ENCODE measurements at places on chromosomes 4 and X.
A peak's percentile ranks its signal among the peaks of the same experiment; 100 is the strongest.

GRCh38 chrX:1883772-1884171 is 268.9 kb downstream of the ASMT start:
- peak; percentile 44 for DNase-seq

GRCh38 chr4:37528166-37528885 is 157.8 kb downstream of the RELL1 start:
- DNase-seq: no peak

- peak; percentile 68 for DNase-seq
Observed at GRCh38 chr4:169398316-169398715, 127.6 kb upstream of the SH3RF1 start.

- no peak for DNase-seq
Observed at GRCh38 chr4:137300776-137301175, 231.5 kb downstream of the PCDH18 start.

DNA sequence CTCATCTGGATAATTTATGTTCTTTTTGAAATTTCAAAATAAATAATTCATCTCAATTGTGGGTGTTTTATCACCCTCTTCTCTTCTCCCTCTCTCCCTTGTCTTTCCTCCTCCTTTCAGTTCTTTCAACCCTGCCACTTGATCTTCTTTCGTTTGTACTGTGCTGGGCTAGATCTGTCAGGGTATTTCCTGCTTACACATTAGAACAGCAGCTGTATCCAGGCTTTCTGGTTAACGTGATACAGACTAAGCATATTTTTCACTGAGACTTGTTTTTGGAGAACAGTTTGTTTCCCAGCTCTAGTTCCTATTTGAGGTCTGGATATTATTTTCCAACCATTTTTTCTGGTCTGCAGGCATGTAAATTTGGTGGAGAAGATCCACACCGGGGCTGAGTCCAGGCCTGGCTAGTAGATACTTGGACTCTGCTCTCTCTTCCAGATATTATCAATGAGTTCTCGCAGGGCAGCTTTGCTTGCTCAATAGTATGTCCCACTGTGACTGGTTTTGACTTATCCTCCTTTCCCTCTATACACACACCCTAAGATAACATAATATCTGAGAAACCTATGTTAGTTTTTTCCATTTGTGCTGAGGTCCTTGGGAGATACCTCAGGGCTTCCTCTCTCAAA is 1310.7 kb upstream of the TENM3 start:
- DNase-seq: peak; percentile 26

DNA sequence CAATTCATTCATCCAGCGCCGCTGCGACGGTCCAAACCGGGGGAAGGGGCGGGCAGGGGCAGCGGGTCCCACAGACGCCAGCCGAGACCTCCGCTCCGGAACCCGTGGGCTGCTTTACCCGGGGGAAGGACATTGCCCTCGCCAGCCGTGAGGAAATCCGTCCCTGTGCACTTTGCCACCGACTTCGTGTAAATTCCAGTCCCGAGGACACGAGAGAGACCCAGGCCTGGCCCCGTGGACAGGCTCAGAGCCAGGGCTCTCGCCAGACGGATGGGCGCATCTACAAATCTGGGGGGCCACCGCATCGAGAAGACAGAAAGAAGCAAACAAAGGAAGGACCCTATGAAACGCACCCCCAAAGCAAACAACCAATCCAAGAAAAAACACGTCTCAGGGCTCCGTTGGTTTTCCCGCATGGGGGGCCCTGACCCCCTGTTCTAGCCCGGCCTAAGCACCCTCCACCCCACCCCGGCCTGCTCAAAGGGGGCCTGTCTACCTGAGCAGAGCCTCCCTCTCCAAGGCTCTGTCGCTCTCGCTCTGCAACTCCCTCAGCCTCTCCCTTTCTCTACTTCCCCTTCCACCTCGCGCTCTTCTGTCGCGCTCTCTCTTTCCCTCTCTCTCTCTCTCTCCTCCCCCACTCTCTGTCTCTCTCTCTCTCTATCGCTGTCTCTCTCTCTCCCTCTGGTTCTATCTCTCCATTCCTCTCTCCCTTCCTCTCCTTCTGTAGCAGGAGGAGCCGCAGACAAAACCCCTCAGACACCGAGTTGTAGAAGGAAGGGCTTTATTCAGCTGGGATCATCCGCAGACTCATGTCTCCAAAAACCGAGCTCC is 11.3 kb downstream of the FRG2 start:
- no peak for DNase-seq

GRCh38 chr4:10157478-10158332 is 41.1 kb upstream of the WDR1 start:
- peak; percentile 90 for DNase-seq

- no peak for DNase-seq
Observed at GRCh38 chrX:2284601-2285000, 216.2 kb downstream of the DHRSX start.

GRCh38 chr4:76687746-76688448 is 210.0 kb downstream of the SOWAHB start:
- no peak for DNase-seq

DNA sequence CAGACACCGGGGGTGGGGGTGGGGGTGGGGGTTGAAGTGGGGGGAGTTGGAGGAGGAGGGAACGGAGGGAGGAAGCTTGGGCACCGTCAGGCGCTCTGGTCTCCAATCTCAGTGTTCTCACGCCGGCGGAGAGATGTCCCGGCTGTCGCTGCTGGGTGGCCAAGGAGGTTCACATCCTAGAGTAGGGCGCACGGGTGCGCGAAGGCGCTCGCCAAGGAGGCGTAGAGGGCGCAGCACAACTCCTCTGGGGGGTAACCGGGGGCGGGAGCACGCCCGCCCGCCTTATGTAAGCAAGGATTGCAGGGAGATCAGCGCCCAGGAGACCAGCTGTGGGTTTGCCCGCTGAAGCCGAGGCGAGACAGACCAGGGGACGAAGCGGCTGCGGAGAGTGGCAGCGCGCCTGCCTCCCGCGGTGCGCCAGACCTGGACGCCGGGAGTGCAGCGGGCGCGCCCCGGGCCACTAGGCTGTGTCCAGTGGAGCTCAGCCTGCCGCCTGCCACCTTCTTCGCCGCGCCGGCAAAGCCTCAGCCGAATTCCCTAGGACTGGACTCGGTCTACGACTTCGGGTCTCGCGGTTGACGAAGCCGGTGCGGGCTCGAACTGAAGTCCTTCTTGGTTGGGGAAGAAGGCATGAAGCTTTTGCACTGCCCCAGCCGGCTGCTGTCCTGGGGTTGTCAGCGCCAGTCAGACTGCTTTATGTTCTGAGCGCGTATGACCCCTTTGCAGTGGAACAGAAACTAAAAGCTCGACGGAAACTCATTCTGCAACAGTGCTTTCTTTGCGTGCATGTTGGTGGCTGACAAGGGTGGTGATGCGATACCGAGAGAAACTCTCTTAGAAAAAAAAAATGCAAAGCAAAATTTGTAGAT is 707 bp upstream of the UNC5C start:
- peak; percentile 33 for DNase-seq
